Activated CD8-positive, alpha-beta memory T cell treated with anti-CD3 and anti-CD28 coated beads for 24 hours (primary cell): ENCODE measurements at places on chromosomes 5 and 9.
A peak's percentile ranks its signal among the peaks of the same experiment; 100 is the strongest.

DNA sequence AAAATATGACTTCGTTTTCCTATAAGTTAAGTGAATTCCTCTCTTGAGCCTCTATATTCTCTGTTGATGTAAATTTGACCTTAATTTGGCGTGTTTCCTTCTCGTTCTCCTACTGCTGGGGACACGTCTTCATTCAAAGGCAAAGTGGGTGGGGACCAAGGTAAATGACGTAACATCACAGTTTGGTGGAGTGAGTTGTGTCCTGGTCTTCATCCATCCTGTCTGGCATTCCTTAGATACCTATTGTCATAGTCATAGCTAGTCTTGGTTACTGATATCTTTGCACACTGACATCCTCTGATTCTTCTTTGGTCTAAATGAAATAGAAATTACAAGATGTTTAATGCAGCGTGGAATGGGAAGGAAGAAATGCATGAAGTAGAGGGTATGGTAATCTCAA, 108.5 kb downstream of the NNT start:
- DNase-seq, result no peak

GRCh38 chr5:179836225-179837019, 15.7 kb downstream of the SQSTM1 start:
- peak; percentile 77 for DNase-seq

GRCh38 chr9:96719921-96720320, 58.0 kb downstream of the ZNF510 start:
- DNase-seq, result peak; percentile 55

GRCh38 chr5:170114271-170114670, 8.6 kb downstream of the FOXI1 start:
- DNase-seq, result peak; percentile 33

DNA sequence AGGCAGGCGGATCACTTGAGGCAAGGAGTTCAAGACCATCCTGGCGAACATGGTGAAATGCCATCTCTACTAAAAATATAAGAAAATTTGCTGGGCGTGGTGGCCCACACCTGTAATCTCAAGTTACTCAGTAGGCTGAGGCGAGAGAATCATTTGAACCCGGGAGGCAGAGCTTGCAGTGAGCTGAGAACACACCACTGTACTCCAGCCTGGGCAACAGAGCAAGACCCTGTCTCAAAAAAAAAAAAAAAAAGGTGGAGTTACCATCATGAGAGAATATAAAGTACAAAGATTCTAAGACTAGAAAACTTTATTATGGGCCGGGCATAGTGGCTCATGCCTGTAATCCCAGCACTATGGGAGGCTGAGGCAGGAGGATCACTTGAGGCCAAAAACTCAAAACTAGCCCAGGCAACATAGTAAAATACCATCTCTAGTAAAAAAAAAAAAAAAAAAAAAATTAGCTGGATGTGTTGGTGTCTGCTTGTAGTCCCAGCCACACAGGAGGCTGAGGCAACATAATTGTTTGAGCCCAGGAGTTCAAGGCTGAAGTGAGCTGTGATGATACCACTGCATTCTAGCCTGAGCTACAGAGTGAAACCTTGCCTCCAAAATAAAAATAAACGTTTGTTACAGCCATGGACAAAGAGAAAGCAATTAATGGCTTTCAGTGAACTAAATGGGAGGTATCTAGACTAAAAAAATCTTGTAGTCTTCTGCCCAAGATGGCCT, 12.9 kb downstream of the ANXA2R start:
- no peak for DNase-seq

GRCh38 chr5:44681906-44682305, 126.8 kb upstream of the MRPS30 start:
- no peak for DNase-seq

- DNase-seq, result no peak
These were observed 619 bp upstream of the APC start for GRCh38 chr5:112737070-112737462.

DNA sequence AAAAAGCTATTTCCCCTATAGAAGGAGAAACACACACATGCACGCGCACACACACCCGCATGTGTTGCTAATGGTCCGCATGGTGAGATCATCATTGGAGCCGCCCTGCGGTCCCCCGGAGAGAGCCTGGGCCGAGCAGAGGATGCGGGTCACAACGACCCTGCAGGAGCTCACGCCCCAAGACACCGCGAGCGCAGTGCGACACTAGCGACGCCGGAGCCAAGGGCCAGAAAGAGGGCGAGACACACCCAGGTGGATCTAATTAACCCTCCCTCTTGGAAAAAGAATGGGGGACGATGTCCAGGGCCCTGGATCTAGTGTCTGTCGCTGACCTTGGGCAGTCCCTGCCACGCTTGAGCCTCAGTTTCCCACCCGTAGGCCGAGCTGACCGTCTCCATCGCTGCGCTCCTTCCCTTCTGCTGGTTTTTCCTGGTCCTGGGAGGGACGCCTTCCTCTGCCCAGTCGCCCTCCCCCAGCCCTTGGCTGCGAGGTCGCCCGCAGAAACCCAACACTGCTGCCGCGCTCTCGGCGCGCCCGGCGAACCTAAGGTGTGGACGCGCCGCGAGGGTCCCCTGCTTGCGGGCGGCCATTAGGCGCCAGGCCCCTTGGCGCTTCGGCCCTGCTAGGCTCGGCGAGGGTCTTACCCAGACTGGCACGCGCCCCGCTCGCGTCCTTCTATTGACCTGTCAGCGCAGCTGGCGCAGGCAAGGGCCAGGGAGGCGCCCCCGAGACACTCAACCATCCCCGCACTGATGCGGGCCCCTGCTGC, 47.5 kb upstream of the RNF20 start:
- DNase-seq, result no peak

DNA sequence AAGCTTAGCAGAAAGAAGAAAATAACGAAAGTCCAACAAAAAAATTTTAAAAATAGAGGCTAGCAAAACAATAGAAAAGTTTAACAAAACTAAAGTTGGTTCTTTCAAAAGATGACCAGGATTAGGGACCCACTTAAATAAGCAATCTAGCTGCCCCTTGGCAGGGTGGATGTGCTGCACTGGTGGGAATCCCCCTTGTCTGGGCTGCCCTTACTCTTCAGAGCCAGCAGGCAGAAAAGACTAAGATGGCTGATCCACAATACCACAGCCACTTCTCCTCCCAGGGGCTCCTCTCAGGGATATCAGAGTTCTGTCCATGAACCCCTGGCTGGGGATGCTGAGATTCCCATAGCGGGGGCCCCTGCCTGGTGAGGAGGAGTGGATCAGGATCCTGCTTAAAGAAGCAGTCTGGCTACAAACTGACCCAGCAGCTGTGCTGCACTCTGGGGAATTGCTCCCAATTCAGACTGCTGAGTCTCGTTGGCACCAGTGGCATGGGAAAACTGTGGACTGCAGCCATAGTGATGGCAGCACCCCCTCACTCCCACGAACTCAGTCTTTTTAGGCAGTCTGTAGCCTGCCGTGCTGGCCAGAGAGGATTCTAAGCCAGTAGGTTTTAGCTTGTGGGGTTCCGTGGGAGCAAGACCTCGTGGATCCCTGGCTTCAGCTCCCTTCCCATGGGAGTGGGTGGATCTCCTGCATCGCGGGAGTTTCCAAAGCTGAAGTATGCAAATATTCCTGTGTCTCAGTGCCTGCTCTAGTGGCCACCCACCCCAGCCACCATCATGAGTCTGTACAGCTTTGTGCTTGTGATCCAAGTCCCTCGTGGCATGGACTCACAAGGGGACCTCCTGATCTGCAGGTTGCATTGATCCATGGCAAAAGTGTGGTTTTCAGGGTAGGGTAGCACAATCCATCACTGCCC, 2.9 kb upstream of the INSL6 start:
- no peak for DNase-seq

GRCh38 chr5:127813633-127814587, 110.7 kb downstream of the CCDC192 start:
- DNase-seq, result no peak

DNA sequence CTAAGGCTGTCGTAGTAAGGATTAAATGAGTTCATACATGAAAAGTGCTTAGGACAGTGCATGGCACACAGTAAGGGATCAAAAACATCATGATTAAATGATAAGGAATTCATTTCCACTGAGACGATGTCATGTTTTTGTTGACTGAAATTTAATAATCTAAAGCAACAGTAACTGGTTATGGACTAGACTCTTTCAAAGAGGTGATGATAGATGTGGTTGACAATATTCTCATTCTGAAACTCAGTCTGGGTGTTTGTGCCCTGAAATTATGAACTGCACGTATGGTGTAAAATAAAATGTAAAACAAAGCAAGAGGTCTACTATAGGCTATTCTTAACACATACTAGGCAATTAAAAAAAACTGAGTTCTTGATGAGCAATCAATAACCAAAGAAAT, 280.0 kb downstream of the DENND1A start:
- DNase-seq, result no peak

- DNase-seq, result no peak
These were observed 105.3 kb downstream of the ARRDC3 start for GRCh38 chr5:91277840-91278239.

GRCh38 chr5:72474046-72474500, 33.1 kb downstream of the ZNF366 start:
- no peak for DNase-seq

DNA sequence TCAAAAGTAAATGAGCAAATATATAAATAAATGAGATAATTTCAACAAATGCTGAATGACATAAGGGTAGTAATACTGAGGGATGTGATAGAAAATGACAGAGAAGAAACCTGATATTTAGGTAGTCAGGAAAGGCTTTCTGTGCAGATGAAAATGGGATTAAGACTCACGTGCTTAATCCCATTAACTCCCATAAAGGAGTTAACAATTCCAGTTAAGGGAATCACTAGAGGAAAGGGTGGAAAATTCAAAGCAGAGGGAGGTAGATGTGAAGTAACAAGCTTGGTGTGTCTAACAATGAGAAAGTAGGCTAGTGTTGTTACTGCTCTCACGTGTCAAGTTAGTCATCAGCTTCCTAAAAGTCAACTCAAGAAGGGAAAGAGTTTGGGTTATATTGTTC, 90.5 kb upstream of the TRIM32 start:
- DNase-seq, result no peak

- DNase-seq, result no peak
These were observed 88.7 kb downstream of the TRIO start for GRCh38 chr5:14231890-14232289.

DNA sequence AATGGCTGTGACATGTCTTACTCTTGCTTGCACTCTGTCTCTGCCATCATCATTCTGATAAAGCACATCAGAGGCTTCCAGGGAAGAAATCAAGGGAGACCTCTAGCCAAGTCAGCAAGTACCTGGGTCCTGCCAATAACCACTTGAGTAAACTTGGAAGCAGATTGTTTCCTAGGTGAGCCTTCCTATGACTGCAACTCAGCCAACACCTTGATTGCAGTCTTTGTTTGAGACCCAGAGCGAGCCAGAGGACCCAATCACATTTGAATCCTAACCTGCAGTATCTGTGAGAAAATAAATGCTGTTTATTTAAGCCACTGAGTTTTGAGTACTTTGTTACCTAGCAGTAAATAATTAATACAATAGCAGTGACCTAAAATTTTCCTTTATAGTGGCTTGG, 356.8 kb upstream of the CHD1 start:
- no peak for DNase-seq

GRCh38 chr9:113221800-113222481, 597 bp downstream of the SLC31A1 start:
- DNase-seq, result no peak
